Activated CD4-positive, alpha-beta T cell treated with anti-CD3 and anti-CD28 coated beads for 48 hours (primary cell): ENCODE measurements at places on chromosomes 6 and 20.

DNA sequence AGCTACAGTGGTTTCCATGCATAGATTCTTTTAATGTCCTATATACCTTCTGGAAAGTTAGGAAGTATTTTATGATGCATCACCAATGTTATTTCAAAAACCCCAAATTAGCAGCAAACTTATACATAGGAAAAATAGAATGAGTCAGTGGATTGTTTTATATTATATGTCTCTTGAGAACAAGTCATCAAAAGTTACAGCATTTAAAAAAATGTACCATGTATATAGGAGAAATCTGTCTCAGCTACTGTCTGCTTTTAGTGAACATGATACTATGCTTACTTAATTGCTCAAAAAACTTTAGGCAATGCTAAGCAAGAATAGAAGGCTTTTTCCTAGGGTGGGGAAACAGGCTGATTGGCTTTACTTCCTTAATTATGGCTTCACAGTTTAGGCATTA lies 365.3 kb downstream of the SAMD5 start:
- DNase-seq = no peak

- no peak for DNase-seq
Measured at GRCh38 chr20:47576516-47577033, 74.9 kb downstream of the NCOA3 start.

DNA sequence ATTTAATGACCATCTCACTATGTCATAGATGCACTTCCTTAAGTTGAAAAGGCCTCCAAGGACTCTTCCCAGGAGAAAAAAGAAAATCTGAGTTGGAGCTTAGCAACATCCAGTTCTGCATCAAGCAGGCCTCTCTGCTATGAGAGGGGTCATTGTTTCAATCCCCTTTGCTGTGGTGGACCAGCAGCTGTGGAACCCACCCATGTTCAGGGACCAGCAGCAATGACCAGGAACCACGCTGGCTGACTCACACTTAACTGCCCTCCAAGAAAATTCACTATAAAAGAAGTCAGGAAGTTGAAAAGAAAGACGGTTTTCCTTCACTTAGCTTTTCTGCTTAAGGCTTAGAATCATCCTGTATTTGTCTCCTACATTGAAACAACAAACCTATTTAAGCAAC lies 1062.4 kb upstream of the FLRT3 start:
- DNase-seq = no peak

DNA sequence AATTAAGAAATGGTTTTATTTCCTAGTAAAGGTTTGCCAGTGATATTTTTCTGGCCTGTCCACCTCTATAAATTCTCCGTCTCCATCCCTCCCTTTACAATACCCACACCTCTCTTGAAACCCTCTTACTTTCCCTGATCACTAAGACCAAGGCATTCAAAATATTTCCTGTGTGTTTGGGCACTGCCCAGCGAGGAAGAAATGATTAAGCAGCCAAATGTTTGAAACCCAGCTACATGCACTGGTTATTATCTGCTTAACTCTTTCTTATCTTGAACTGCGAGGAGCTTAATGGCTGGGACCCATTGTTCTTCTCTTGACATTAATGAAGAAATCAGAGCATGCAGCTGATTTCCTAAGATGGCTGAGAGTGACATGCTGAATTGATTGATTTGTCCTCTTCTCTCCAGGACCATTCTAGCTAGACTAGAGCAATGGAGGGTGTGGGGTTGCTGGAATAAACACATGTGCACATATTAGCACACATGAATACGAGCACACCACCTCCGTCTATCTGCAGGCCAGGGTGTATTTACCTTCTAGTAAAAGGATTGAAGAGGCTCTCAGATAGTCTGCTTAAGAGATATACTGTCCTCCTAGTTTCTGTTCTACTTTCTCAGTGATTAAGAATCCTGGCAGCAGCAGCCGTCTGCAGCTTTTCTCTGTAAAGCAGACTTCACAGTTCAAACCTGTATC lies 46.1 kb upstream of the PRDM1 start:
- no peak for DNase-seq

- DNase-seq = no peak
Measured at GRCh38 chr6:26604026-26604425, 7.3 kb downstream of the ABT1 start.

DNA sequence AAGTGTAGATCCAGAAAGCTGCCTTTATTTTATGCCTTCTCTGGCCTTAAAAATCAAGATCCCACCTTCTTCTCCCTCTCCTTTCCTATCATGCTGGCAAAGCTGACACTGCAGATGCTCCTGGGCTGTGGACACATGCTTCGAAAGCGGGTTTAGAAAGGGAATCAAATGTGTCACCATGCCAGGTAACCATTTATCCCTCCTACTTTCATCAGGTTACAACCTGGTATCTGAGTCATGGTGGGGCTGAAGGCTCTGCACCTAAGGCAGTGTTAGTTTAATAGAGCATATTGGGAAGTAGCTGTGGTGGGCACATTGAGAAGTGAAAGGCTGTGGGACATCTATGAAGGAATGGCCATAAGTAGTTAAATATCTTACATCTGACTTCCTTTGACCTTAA lies 69.8 kb downstream of the GJA1 start:
- no peak for DNase-seq

DNA sequence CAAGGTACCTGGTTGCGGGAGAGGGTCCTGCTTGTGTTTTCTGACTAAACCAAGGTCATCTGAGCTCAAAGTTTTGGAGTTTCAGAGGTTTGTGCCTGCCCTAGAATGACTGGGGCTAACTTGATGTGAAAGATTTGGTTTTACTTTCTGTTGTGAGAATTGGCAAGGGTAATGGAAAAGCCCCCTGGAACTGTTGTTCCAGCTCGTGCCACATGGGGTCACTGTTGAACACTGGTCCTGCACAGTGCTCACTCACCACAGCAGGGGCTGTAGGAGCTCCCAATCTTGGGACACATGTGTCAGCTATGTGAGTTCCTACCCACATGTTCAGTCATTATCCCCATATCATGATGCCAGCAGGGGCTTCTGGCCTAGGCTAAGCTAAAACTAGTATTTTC lies 6.5 kb downstream of the TGM6 start:
- peak; percentile 81 for DNase-seq

DNA sequence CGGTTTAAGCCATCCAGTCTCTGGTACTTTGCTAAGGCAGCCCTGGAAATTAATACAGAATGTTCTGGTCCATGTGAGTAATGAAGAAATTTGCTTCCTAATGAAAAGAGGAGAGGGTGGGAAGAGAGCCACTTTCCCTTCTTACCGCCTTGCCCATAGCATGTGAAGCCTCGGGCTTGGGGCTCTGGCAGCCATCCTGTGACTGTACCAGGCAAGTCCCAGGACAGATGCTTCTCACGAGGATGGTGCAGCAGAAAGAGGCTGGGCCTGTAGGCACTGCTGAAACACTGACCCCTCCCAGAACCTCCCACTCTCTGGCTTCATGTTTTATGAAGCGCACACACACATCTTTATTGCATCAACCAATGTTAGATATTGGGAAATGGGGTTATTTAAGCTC lies 74.8 kb downstream of the IYD start:
- DNase-seq = no peak

DNA sequence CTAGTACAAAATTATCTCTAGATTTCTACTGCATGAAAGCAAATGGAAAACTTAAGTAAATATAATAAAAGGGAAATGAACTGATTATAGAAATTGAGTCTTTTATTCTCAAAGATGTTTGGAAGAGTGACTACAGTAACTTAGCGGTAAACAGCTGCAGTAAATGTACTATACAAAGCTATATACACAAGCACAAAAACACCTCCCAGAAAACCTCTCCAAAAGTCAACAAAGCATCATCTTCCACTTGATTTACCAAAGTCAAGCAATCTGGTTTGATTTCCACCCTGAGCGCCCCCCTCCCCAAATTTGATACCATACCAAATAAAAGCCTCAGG lies 142.1 kb upstream of the SHLD1 start:
- DNase-seq = no peak

DNA sequence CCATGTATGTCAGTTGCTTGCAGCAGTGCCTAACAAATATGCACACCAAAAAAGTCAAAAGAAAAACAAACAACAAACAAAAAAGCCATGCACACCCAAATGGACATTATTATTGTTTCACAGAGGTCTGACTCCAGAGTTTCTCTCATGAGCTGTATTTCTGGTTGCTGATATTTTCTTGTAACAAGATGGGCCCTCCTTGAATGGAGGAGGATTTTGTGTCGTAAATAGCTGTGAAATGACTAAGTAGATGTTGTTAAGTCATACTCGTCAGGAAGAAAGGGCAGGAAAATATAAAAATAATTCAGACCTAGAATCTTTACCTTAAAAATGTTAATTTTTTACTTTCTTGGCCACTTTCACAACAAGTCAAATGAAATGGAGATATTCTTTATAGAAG lies 96.0 kb downstream of the PLEKHG1 start:
- no peak for DNase-seq

- no peak for DNase-seq
Measured at GRCh38 chr6:15313367-15313766, 67.5 kb downstream of the JARID2 start.

DNA sequence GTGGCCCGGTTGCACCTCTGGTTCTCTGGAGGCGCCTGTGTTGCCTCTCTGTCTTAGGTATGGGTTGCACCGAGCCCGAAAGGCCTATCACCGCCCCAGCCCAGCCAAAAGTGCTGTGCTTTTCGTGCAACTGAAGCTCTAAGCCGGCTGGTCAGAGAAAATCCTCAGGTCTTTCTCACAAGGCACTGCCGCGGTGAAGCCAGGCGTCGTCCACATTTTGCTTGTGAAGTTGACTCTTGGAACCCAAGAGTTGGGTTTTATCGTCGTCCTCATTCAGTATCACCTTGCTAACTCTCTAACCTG lies 726 bp upstream of the EMILIN3 start:
- no peak for DNase-seq
